ENCODE measurements at places on chromosomes 2 and 18.

DNA sequence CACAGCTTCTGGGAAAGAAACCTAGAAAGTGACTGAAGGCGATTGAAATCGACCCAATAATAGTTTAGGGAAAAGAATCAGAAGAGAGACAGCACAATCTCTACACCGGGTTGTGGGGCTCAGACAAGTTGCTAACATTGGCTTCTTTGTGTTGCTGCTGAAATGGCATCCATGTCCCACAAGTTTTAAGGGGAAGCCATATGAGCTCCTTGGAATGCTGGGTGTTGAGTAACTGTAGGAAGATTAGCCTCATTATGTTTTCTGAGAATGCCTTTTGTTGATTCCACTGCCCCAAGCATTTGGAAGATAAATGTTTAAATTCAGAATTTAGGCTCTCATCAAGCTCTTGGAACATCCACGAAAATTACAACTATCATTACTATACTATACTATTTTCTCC lies 73.4 kb upstream of the NEUROD1 start:
- no peak for DNase-seq

DNA sequence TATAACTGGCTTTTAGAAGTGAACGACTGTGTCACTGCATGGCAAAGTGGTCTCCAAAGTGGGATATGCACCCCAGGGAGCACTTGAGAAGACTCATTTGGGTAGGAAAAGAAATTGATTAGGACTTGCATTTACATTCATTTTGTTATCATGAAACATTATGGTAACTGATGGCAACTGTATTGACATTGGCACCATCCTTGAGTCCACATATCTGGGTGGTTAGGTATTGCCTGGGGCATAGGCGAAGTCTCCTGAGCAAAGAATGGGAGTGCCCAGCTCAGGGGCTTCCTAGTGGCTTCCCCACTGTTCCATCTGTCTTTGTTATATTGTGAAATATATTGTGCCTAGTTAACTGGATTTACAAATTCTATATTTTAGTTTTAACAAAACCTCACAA lies 29.2 kb downstream of the SPATS2L start:
- DNase-seq, result no peak

- DNase-seq, result no peak
Observed at GRCh38 chr2:24878341-24878740, 41.7 kb downstream of the ADCY3 start.

DNA sequence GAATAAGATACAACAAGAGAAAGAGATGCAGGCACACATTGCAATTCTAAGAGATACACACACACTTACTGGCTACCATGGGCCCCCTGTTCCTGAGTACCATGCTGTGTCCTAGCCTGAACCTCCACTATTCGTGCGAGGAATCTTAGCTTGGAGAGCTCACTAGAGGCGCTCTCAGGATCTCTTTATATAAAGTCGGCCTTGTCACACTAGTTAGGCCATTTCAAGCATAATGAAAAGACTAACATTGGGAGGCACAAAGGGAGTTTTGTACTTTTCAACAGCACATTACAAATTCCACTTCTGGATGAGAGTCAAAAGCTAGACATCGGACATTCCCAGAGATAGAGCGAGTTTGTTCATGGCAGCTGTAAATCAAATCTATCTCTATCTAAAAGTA lies 365.2 kb downstream of the DSEL start:
- DNase-seq, result no peak

GRCh38 chr2:88069117-88069516 lies 1.5 kb downstream of the SMYD1 start:
- DNase-seq, result no peak

- no peak for DNase-seq
Observed at GRCh38 chr2:146844226-146844990, 1000.4 kb upstream of the ACVR2A start.

GRCh38 chr2:239197146-239197545 lies 203.7 kb downstream of the HDAC4 start:
- no peak for DNase-seq

DNA sequence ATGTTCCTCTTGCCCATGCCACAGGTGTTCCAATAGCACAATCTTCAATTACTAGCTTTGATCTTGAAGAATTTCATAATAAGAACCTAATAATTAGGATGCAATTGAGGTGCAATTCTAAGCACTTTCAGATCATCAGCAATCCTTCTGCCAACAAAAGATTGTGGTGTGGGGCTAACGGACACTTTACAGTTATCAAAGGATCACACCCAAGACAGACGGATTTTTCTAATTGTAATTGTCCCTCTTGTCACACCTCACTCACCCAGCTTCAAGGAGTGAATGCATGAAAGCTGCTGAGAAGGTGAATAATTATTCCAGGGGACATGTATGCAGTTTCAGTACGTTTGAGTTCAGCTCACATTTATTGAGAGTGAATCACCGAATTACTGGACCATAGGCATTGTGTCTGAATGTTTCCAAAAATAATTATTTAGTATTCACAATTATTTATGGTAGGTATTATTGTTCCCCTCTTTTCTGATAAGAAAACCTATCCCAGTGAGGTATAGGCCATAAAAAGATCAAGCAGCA lies 438.5 kb upstream of the TRIB2 start:
- no peak for DNase-seq

DNA sequence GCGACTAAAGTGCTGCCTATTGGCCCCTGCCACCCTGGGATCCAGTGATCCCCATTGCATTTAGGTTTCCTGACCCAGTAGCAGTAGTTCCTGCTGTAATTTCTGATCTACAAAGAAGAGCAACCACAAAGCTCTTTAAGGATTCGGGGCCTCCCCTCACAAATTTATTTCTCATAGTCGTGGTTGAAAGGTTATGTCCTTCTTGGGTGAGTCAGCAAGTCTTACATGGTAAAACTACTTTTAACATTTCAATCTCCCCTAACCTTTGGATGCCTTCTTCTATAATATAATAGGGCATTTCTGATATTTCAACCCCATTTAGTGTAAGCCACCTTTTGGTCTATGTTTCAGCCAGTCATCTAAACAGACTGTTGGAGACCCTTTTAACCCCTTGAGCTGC lies 14.9 kb downstream of the PIKFYVE start:
- no peak for DNase-seq

- DNase-seq, result no peak
Observed at GRCh38 chr2:48343571-48344440, 186.1 kb upstream of the STON1 start.

DNA sequence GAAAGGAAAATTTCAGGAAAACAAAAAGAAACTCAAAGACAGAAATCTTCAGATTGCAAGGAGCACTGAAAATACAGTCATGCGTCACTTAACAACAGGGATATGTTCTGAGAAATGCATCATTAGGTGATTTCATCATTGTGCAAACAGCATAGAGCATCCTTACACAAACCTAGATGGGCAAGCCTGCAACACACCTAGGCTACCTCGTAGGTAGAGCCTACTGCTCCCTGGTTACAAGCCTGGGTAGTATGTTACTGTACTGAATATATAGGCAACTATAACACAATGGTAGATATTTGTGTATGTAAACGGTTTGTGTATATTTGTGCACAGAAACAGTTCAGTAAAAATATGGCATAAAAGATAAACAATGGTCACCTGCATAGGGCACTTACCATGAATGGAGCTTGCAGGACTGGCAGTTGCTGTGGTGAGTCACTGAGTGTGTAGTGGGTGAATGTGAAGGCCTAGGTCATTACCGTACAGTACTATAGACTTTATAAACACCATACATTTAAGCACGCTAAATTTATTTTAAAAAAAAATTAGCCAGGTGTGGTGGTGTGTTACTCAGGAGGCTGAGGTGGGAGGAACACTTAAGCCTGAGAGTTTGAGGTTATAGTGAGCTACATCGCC lies 33.4 kb downstream of the SFXN5 start:
- no peak for DNase-seq

DNA sequence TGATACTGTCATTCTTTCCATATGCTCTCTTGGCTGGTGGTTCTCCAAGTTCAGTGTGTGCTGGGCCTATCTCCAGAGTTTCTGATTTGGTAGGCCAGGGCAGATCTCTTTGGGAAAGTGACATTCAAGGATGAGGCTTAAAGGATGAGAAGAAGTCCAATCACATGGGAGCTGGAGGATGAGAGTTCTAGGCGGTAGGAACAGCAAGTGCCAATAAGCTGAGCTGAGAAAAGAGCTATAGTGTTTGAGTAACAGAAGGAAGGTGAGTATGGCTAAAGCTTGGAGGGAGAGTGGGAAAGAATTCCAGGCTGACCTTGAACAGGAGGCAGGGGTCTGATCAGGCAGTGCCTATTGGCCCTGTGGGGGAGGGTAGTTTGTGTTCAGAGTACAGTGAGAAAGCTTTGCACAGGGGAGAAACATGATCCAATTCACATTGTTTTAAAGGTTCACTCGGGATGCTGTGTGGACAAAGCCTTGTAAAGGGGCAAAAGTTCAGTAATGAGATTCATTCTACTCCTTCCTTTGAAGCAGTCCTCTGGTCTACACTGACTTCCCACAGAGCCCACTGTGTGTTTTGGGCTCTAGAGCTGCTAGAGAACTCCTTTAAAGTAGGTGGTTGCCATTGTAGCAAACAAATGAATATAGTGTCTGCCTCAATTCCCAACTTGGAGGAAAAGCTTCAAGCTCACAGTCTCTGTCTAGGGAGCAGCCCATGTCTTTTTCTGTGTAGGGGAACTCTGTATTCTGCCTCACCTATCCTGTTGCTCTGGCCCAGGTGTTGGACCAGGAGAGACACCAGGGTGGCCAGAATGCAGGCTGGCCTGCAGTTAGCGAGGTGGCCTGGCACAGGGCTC lies 81.8 kb downstream of the FASTKD2 start:
- no peak for DNase-seq

DNA sequence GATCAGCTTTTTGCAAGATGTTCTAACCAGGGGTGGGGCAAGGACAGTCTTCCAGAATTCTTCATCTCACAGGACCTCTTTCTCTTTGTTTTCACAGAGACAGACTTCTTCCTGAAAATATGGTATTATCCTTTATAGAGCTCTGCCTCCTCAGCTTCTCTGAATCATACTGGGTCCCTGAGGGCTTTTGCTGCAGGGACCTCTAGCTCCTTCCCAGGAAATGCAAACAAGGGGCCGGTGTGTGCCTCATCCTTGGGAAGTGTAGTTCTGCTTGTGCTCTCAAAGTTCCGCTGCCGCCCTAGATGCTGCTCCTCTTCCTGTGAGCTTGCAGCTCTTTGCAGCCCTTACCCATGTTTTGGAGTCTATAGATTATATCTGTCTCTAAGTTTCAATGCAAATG lies 99.5 kb upstream of the NPAS2 start:
- no peak for DNase-seq

- DNase-seq, result no peak
Observed at GRCh38 chr2:203972066-203972465, 35.5 kb downstream of the ICOS start.

DNA sequence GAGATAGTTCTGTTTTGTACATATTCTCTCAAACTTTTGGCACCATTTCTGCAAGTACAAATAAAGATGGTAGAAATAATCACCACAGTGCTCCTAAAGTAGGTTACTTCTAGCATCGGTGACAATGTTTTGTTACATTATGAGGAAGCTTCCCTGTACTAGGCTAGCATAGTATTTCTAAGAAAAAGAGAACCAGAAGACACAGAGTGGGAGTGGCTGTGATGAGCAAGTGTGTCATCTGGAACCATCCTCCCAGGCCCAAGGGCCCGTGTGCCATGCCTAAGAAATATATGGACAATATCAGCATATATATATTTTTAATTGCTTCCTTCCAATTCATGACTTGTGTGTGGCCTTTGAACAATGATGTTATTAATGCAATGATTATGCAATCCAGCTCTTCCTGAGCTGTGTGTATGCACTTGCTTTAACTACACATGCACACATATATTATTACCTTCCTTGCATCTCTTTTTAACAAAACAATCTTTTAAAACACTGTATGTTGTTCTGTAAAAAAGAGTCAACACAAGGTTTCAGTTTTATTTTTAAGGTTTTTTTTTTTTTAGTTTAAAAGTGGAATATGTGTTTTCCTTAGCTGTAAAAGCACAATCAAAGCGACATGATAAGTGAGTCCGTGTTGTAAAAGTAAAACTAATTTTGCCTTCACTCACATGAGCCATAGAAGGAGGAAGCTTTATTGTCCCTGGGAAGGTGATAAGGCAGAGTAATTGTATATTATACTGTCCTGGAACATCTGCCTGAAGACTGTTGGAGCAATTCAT lies 303.9 kb downstream of the ZNF407 start:
- no peak for DNase-seq

- DNase-seq, result no peak
Observed at GRCh38 chr2:172783165-172783898, 47.7 kb downstream of the RAPGEF4 start.

GRCh38 chr18:55432307-55433040 lies 155.5 kb downstream of the TCF4 start:
- no peak for DNase-seq

- no peak for DNase-seq
Observed at GRCh38 chr18:14104201-14104600, 28.0 kb downstream of the ZNF519 start.

DNA sequence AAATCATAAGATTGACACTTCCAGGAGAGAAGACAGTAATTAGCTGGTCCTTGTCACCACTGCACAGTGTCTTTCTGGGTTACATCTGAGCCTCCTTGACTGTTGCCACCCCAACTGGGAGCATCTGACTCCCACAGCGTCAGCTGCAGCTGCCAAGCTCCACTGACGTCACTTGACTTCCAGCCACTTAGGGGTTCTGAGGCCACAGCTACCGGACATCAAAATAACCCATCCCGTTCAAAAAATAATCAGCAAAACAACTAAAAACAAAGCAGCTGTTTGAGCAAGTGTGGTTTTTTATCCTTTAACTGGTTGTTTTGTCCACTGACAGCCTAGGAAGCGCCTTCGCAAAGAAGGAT lies 206.5 kb upstream of the AGAP1 start:
- no peak for DNase-seq

- no peak for DNase-seq
Observed at GRCh38 chr18:12393510-12393909, 14.2 kb upstream of the PRELID3A start.

DNA sequence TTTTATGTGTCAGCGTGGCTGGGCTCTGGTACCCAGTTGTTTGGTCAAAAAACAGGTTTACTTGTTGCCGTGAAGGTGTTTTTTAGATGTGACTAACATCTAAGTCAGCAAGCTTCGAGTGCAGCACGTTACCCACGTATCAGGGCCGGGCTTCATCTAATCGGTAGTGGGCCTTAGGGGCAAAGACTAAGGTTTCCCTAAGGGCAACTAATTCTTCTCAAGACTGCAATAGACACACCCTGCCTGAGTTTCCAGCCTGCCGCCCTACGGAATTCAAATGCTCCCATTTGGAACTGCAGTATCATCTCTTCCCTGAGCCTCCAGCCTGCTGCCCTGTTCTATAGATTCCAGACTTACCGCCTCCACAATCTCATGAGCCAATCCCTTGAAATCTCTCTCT lies 27.7 kb downstream of the FHL2 start:
- no peak for DNase-seq

DNA sequence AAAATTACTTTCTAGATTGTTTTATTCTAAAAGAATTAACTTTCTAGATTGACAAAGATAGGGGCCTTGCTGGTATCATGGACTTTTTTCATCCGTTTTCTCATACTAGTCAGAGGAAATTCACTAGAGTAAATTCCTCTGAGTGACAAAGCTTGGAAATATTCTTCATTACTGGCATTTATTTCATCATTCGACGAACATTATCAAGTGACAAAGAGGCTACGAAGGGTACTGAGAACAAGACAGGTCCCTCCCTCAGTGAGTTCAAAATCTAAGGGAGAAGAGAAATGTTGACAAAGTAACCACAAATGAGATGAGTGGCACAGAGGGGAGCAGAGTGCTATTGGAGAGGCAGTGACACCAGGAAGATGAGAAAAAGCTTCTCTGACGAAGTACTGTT lies 4.3 kb downstream of the EPG5 start:
- DNase-seq, result no peak
